ENCODE measurements at places on chromosomes 1 and 21.

DNA sequence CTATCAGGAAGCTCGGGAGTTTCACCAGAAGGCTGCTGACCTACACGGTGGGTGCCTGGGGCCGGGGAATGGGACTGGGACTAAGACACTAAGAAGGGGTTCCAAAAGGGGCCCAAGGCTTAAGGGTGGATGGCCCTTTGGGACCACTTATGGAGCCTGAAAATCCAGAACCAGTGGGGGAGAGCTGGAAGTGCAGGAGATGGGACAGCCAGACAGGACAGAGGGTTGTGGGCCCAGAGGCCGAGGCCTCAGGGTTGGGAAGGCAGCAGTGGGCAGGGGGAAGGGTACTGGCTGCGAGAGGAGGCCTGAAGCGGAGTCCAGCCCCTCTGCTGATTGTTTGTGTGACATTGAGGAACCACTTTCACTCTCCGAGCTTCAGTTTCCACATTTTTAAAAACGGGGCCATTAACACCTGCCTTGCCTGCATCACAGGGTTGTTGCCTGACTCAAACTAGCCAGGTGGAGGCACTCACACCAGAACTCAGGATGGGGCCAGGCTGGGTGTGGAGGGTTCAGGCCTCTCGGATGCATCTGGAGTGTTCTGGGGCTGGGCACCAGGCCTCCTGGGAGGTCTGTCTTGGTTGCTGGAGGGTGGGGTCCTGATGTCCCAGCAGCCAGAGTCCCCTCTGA is 3.0 kb downstream of the TTC24 start:
- no peak for DNase-seq

GRCh38 chr1:41442697-41443251 is 41.7 kb downstream of the EDN2 start:
- no peak for DNase-seq

- DNase-seq = no peak
Measured at GRCh38 chr1:61386770-61387169, 304.4 kb downstream of the NFIA start.

DNA sequence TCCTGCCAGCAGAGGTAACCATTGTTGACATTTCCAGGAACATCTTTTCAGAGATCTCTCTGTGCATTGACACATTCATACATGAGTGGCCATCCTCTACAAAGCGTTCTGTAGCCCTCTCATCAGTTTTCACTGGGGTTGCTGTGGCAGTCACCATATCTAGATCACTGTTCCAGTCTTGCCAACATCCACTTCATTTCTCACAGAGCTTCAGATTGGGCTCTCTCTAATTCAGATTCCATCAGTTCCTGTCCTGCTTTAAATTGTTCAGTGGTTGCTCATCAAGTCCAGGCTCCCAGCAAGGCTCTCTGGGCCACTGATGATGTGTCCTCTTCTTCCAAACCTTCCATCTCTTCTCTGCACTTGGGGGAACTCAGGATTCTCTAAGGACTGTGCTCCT is 173.7 kb downstream of the KCNJ6 start:
- DNase-seq = no peak

DNA sequence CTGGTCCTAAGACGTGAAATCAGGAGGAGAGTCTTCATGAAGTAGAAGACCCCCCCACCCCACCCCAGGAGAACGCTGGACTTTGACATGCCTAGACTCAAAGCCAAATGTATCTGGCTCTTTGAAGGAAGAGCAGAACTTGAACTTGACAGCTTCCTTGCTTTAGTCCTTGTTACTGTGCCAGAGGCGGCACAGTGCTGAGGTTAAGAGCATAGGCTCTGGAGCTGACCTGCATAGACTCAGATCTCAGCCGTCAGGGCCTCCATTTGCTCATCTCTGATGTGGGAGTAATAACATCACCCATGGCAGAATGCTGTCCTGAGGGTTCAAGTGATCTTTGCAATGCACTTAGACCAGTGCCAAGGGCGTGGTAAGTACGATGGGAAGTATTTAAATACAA is 39.0 kb downstream of the COL6A1 start:
- no peak for DNase-seq

- DNase-seq = no peak
Measured at GRCh38 chr1:216246577-216247203, 176.6 kb downstream of the USH2A start.

GRCh38 chr1:210259561-210259960 is 27.0 kb downstream of the SERTAD4 start:
- DNase-seq = no peak

- DNase-seq = no peak
Measured at GRCh38 chr1:235919127-235919832, 52.6 kb upstream of the LYST start.

DNA sequence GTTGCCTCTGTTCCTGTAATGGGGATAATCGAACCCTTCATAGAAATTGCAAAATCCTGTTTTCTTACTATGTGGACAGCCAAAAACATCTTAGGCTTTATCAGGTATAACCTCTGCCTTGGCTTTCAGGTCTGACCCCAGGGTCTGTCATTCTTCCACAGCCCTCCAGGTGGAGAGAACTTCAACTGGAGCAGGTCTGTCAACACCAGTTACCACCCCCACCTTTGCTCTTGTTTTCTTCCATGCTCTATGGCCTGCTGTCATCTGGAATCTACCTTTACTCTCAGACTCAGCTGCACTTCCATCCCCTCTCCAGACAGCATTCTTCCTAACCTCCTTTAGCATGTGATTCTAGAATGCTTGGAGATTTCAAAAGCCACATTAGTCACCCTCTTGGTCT is 10.4 kb upstream of the GJA9 start:
- DNase-seq = no peak

- no peak for DNase-seq
Measured at GRCh38 chr1:47838562-47839432, 158.4 kb downstream of the TRABD2B start.

Measured in GOT3 (cell line).